ENCODE measurements at places on chromosomes 11 and 22.

DNA sequence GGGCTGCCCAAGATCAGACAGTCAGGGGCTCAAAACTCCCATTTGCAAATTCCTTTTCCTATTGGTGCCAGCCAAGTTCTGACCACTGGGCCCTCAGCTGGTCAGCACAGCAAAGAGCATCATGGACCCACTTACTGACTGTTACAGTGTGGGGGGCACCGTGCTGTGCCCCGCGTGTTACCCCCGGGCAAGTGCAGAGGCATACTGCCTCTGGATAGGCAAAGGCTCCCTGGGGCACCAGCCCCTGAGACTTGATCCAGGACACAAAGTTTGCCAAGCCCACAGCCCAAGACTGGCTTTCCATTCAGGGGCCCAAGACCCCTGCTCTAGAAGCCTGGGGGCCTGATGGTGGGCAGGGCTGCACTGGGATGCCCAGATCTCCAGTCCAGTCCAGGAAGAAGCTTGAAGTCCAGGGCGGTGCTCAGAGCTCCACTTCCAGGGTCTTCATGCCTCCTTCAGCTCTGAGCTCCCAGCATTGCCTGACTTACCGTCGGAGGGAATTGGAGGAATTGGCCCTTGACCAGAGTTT is 6.6 kb downstream of the LRRC32 start:
- DNase-seq: no peak

GRCh38 chr22:19325296-19325948 is 33.9 kb upstream of the CLTCL1 start:
- no peak for DNase-seq

DNA sequence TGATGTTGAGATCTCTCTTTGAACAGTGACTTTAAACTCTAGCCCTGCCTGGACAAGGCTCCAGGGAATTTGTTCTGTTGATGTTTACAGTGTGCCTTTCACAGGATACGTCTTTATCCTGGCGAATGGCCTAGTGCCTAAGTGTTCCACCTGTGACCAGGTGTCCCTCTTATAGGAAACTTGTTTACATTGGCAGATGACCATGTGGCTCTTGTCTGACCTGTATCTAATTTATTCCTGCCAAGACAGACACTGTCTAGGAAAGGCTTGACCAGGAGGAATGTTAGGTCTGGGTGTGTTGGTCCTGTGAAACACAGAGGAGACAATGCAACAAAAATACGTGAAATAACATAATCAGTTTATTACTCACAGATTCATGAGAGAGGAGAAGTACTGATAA is 875.6 kb downstream of the METTL15 start:
- no peak for DNase-seq

GRCh38 chr11:130737041-130737830 is 179.0 kb downstream of the SNX19 start:
- DNase-seq: no peak

- no peak for DNase-seq
These were observed 12.0 kb upstream of the DENND5A start for GRCh38 chr11:9277176-9277575.

GRCh38 chr22:26847816-26848215 is 190.4 kb downstream of the MIAT start:
- no peak for DNase-seq

DNA sequence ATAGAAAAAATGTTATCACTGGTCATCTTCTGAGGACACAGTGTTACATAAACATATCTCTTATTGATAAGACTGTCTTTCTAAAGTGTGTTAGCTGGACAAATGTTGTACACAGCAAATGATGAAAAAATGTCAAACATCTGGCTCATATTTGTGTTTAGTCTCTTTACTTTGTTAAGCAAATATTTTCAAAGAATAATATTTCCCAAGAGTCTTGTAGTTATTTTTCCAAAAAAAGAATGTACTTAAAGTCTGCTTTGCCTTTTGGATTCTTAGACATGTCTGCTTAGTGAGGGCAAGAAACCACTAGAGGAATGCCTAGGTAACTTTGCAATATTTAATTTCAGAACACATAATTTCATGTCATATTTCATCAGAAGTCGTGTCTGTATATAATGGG is 23.9 kb upstream of the CCDC179 start:
- DNase-seq: no peak

DNA sequence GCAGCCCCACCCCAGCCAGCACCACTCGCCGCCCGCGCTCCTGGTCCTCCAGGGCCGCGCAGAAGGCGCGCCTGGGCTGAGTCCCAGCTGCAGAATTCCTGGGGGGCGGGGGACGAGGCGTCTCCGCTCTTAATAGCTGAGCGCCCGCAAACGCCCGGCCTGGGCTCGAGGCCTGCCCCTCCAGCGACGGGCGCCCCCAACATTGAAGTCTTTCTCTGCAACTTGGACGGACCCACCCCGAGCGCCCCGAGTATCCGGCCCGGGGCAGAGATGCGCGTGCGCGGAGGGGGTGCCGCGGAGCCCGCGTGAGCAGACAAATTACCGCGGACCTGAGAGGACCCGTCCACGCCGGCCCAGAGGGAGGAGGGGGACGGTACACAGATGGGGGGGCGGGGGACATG is 6.7 kb upstream of the SYT7 start:
- peak; percentile 74 for DNase-seq

- no peak for DNase-seq
These were observed 26.6 kb upstream of the IL10RA start for GRCh38 chr11:117959438-117960149.

- DNase-seq: no peak
These were observed 575.9 kb upstream of the CHORDC1 start for GRCh38 chr11:90798769-90799168.

DNA sequence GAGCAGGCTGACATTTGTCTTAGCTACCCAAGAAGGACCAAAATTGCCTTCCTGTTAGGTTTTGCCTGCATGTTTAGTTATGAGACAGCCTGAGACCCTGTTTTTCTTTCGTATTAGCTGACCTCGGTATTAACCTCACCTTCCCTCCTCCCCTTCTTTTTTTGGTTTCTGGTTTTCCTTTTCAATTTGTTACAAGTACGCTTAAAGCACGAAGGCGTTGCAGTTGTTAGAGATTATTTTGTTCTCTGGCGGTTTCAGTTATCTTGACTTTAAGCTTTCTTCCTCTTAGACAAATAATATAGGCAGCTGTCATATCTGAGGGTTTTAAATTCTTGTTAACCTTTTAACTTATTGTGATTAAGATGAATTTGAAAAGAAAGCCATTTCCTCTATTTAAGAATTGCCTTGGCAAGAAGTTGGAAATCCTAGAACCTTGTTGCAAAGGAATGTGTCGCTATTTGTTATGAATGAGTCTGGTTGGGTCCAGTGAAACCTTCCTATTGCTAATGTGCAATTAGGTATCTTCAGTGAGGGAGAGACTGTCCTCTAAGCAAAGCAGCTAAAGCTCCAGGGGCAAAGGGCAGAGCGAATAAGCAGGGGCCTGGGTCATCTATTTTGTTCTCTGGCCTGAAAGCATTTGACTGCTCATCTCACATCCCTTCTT is 45.7 kb downstream of the PACS1 start:
- no peak for DNase-seq

GRCh38 chr11:6319001-6319703 is 1.1 kb downstream of the CAVIN3 start:
- no peak for DNase-seq

- DNase-seq: no peak
These were observed 4.3 kb downstream of the BCO2 start for GRCh38 chr11:112179601-112180000.

DNA sequence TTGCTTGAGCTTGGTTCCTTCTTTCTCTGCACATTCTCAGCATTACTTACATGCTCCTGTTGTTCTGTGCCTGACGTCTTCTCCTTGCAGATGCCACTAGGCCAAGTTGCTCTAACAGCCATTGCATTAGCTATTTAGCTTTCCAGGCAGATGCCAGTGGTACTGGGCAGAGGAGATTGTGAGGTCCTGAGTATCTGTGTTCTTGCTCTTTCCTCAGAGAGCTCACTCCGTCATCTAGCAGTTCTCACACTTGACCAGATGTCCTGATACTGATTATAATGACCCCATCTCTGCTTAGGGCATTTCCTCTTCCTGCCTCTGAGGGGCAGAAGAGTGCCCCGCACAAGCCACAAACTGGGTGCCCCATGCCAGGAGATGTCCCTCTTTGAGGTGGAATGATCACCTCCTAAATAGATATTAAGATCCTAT is 30.7 kb downstream of the ARHGAP1 start:
- DNase-seq: no peak

- no peak for DNase-seq
These were observed 18.4 kb upstream of the TECTA start for GRCh38 chr11:121082670-121083069.

GRCh38 chr11:94525546-94526324 is 13.5 kb downstream of the C11orf97 start:
- DNase-seq: no peak

- DNase-seq: no peak
These were observed 50.2 kb downstream of the GAB4 start for GRCh38 chr22:16957781-16958180.

GRCh38 chr22:17035246-17035645 is 27.2 kb upstream of the GAB4 start:
- no peak for DNase-seq

DNA sequence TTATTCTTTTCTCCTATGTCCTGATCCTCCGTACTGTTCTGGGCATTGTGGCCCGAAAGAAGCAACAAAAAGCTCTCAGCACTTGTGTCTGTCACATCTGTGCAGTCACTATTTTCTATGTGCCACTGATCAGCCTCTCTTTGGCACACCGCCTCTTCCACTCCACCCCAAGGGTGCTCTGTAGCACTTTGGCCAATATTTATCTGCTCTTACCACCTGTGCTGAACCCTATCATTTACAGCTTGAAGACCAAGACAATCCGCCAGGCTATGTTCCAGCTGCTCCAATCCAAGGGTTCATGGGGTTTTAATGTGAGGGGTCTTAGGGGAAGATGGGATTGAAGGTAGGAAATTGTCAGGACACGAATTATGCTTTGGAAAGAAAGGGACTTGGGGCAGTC is 843 bp downstream of the OR51T1 start:
- no peak for DNase-seq

- no peak for DNase-seq
These were observed 202.7 kb upstream of the MPPED2 start for GRCh38 chr11:30788849-30789248.

DNA sequence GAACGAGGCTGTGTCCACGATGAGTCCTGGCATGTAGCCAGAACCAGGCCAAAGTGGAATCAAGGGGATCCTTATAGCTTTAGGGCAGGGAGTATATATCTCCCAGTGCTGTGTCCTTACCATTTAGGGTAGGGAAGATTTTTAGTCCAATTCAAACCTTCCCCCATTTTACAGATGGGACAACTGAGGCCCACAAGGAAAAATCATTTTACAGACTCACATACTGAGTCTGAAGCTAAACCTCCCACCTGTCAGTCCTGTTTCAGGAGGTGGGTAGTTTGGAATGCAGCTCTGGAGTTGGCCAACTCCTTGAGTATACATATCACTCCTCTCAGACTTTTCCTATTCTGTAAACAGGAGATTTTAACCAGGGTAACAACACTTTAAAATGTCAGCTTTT is 33.1 kb upstream of the TFIP11 start:
- DNase-seq: no peak

GRCh38 chr11:126968915-126969314 is 31.7 kb downstream of the KIRREL3 start:
- no peak for DNase-seq

DNA sequence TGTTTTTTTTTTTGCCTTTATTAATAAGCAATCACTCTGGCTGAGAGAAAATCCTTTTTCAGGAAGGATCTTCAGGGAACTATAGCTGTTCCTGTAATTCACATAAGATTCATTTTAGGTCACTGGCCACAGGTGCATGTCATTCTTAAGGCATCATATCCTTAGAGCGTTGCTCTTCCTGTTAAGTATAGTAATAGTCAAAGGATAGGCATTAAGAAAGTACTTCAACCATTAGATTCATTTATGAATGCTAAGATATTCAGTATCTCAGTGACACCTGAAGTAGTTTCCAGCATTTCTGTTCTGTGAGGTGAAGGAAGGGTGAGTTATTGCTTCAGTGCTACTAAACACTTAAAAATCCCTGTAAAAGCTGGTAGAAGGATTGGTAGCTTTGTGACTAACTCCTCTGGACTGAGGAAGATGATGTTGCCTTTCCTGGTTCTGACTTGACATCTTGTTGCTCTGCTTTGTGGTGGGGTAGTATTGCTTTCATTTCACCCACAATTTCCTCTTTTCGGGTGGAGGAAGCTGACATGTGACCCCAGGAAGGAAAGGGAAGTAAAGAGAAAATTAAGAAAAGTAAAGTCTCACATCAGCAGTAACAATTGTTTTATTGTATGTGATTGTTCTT is 34.7 kb downstream of the RNF169 start:
- no peak for DNase-seq

Measured in naive thymus-derived CD8-positive, alpha-beta T cell (primary cell).